ENCODE measurements at places on chromosomes 1 and 21. TPM values are rescaled to one million over a fixed set of nuclear protein-coding genes. Genes with fewer than 3 reads are reported as not detected.

DNA sequence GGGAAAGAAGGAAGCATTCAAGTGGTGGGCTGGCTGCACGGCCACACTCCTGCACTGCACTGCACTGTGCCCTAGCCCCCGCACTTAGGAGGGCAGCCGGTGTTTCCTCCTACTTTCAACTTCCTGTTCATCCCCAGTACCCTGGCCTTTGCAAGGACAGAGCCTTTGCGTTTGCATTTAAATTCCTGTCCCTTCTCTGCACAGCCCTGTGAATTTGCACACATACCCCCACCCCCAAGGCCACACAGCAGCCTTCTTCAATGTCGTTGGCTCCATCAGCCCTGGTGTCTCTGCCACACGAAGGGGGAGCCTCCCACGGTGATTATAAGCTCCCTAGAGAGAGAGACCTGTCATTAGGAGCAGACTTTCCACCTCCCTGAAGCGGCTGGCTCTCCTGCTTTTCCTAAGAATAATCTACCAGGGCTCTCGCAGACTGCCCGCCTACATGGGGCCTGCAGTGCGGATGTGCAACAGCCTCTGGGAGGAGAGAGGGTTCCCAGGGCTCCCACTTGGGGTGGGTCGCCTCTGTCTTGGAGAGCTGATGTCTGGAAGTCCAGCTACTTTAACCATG lies 13.2 kb upstream of the SLC45A3 start:
- no peak for DNase-seq

Gene ATP1A4
- total RNA-seq: 0.43 TPM

DNA sequence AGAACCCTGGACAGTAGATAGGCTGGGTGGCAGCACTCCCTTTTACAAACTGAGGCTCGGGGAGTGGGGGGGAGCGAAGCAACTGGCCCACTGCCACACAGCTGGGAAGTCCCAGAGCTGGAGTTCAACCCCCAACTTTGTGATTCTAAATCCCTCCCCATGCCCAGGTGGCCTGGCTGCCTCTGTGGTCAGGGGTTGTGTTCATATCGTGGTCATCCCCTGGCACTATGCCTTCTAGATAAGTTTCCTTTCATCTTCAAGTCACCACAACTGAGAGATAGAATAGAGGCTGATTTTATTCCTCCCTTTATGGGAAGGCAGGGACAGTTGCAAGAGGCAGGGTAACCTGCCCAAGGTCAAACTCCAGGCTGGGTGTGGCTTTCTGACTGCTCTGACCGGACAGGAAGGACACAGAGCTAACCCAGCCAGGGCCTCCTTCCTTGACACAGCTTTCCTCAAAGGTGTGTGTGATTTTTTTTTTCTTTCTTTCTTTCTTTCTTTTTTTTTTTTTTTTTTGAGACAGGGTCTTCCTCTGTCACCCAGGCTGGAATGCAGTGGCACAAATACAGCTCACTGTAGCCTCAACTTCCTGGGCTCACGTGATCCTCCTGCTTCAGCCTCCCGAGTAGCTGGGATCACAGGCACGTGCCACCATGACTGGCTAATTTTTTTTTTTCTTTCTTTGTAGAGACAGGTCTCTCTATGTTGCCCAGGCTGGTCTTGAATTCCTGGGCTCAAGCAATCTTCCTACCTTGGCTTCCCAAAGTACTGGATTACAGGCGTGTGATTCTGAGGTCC lies 18.4 kb upstream of the TNFRSF1B start:
- peak; percentile 68 for DNase-seq

GRCh38 chr1:7295946-7296345 lies 475.1 kb upstream of the VAMP3 start:
- no peak for DNase-seq

- no peak for DNase-seq
Measured at GRCh38 chr21:44548922-44549321, 2.4 kb downstream of the KRTAP10-2 start.

DNA sequence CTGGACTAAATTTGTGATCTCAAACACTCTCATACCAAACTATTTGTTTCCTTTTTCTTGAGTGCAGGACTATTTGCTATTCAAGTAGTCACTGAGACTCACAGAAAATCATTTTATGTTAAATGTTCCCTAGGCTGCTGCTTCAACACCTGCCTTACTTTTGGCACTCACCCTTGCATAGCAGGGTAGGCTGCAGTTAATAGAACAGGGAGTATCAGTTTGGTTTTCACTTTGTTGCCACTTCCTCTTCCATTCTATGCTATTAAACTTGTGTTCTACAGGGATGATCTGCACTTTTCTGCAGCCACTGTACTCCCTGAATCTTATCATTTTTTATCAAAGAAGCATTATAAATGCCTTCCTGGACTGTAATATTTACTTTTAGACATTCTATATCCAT lies 148.7 kb upstream of the PRMT6 start:
- no peak for DNase-seq

Gene LMX1A
- total RNA-seq: 0.12 TPM

Gene KCNJ9
- not detected for total RNA-seq

Gene LCE3E
- not detected for total RNA-seq

GRCh38 chr1:151995774-151996173 lies 2.1 kb upstream of the S100A10 start:
- no peak for DNase-seq

Gene CD5L
- not detected for total RNA-seq

Gene HTR6
- total RNA-seq: not detected

- DNase-seq: no peak
Measured at GRCh38 chr1:156429313-156430060, 60.5 kb downstream of the RHBG start.

DNA sequence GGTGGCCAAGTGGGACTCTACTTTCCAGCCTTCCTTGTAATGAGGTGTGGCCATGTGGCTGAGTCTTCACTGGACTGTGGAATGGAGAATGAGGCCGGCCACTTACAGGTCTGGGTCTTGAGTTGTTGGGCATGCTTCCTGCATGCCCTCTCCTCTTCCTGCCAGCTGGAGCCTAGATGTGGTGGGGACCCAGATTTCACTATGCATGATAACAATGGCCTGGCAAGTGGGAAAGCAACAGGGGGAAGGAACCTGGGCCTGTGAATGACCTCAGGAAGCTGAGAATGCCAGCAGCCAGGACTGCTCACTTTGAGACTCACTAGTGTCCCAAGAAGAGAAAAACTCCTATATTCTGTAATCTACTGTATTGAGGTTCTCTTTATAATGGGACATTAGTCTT lies 8.5 kb upstream of the SLC26A9 start:
- DNase-seq: no peak

Gene CD52
- total RNA-seq: 21.1 TPM

Data from mucosa of gallbladder (tissue), 1 donor.